ENCODE measurements at places on chromosomes 2 and 18.

- DNase-seq = no peak
Observed at GRCh38 chr18:53894675-53895442, 329.6 kb downstream of the MBD2 start.

- no peak for DNase-seq
Observed at GRCh38 chr2:10132996-10133647, 10.6 kb downstream of the RRM2 start.

DNA sequence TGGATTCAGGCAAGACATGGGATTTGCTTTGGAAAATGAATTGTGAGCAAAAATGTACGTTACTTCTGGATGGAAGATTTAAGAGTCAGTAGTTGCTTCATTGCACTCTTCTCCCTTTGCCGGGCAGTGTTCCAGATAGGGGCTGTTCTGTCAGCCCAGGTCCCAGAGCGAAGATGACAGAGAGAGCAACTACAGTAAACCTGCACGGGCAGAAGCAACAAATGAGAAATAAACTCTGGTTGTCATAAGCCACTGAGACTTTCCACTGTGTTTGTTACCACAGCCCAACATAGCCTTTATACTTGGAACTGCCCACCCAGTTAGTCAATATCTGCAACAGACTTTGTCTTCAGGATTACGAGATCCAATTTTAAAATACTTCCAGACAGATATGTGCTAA lies 83.3 kb downstream of the CACNB4 start:
- DNase-seq = no peak

DNA sequence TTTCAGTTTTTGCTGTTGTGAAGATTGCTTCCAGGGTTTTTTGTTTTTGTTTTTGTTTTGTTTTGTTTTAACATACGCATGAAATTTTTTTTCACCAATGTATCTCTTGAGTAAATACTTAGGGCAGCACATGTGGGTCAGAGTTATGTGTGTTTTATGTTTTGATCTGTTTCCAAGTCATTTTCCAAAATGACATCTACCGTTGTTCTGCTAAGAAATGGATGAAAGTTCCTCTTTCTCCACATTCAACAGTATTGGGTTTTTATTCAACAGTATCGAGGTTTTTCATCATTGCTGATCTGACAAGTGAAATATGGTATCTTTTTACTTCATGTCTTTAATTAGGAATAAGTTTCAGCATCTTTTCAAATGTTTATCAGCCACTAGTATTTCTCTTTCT lies 16.7 kb downstream of the RNF144A start:
- DNase-seq = no peak

DNA sequence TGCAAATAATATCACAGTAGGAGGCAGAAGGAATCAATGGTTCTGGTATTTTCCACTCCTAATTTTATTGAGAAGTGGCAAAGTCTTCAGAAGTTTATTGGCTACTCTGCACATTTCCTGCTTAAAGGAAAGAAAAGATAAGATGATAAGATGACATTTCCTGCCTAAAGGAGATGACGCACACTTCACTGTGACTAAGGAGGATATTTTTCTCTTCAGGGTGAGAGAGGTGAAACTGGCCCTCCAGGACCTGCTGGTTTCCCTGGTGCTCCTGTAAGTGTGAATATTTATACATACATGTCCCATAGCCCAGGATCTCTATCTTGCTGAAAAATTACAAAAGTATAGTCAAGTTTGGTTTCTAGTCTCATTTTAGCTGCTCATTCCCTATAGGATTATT lies 27.9 kb downstream of the COL3A1 start:
- DNase-seq = no peak

- DNase-seq = no peak
Observed at GRCh38 chr18:12820506-12820905, 63.5 kb downstream of the PTPN2 start.

DNA sequence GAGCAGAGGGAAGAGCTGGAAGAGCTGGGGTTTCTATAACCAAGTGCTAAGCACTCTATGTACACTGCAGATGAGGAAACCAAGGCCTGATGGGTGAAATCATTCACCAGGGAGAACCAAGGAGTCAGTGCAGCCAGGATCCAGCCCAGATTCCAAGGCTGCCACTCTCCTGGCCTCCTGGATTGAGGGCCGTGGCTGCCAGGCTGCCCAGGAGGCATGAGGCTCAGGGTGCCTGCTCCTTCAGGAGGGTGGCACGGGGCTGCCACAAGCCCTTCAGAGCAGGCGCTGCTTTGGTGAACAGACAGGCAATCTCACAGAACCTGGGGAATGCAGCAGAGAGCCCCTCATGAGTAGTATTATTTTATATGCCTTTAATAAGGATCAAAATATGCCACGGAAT lies 293.7 kb upstream of the HDAC4 start:
- DNase-seq = no peak

GRCh38 chr2:214180071-214180470 lies 230.8 kb upstream of the VWC2L start:
- DNase-seq = no peak

- no peak for DNase-seq
Observed at GRCh38 chr2:70939839-70940580, 4.3 kb downstream of the ATP6V1B1 start.

- DNase-seq = no peak
Observed at GRCh38 chr2:217804338-217804737, 198.5 kb downstream of the TNS1 start.

DNA sequence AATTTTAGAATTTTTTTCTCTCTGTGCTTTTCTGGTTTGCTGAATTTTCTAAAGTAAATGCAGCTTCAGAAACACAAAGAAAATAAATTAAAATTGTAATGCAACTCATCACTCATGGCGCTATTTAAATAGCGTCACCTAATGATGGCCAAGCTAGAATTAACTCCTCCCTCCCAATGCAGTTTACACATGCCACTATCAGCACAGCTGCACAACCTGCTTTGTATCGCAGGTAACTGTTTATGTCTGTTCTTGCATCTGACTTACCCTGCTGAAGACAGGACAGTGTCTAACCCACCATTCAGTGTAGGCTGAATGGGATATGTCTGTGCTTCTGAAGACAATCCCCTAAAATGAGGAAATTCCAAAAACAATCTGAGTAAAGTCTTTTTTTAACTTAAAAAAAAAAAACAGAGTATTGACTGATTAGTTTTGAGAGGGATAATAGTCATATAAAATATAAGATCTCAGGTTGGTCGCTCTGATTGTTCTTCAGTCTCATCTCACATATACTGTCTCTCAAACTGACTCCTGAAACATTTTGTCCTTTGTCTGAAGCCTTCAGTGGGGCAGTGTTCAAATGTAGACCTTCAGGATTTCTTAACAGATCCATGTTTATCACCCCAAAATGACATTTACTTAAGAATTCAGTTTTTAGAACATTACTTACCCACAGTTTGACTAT lies 271.4 kb downstream of the ZEB2 start:
- DNase-seq = no peak

- DNase-seq = no peak
Observed at GRCh38 chr2:201448061-201448460, 3.2 kb downstream of the TRAK2 start.

DNA sequence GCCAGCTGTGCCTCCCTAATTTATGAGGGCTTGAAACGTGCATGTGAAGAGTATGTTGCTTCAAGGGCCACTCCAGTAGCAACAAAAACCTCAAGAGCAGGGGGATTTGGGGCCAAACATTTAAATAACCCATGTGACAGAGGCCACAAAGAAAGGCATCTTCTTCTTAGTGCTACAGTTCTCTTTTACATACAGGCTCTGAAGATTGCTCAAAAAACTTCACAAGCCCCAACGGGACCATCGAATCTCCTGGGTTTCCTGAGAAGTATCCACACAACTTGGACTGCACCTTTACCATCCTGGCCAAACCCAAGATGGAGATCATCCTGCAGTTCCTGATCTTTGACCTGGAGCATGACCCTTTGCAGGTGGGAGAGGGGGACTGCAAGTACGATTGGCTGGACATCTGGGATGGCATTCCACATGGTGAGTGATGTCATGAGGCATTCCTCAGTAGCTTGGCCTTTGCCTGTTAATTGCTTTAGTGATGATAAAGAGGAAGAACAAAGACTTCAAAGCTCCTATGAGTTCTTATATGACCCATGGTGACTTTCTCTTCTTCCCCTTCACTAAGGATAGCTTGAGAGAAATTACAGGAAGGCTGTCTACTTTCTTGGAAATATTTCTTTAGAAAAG lies 40.1 kb downstream of the NRP2 start:
- DNase-seq = no peak

DNA sequence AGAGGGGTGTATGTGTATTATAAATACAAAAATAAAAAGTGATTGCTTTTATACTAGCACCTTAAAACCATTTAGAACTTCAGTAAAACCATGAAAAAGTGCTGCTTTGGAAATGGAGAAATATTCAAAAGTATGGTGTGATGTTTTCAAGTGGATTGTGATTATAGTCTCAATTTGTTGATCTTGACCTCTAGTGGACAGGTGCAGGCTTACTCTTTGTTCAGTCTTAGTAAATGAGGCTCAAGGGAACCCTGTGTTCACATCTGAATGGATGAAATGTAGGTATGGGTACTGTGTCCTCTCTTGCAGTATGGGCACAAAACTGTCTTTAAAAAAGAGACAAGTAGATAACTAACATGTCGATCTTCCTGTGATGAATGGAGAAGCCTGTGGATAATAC lies 145.8 kb downstream of the MCFD2 start:
- DNase-seq = no peak

GRCh38 chr2:190515687-190516086 lies 18.8 kb downstream of the NEMP2 start:
- DNase-seq = no peak

DNA sequence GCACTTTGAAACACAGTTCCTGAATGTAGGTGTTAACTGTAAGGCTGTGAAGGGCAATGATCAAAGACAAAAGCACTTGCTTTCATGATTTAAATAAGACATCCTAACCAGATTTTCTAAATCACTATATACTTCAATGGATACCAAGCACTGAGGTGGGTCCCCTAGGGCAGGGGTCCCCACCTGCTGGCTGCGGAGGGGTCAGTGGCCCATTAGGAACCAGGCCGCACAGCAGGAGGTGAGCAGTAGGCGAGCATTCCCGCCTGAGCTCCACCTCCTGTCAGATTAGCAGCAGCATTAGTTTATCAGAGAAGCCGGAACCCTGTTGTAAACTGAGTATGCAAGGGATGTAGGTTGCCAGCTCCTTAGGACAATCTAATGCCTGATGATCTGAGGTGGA lies 7.1 kb downstream of the NFE2L2 start:
- DNase-seq = no peak

GRCh38 chr2:176959614-176960013 lies 253.0 kb upstream of the HNRNPA3 start:
- no peak for DNase-seq

GRCh38 chr2:237305579-237305978 lies 108.4 kb downstream of the COL6A3 start:
- DNase-seq = no peak

GRCh38 chr2:237663517-237664110 lies 36.2 kb downstream of the LRRFIP1 start:
- no peak for DNase-seq

DNA sequence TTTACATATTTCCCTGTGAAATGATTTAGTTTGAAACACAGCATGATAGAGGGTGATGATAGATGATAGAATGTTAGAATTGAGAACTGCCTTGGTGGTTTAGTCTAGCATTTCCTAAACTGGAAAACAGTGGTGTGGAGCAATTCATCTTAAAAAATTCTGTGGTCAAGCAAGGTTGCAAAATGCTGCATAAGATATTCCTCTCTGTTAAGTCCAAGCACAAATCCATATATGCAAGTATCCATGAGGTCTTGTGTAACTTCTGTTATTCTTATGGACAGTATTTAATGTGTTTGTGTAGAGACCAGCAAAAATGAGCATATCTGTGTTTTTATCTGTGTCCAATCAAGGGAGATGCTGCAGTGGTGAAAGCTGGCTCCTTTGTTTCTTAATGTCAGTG lies 30.0 kb downstream of the CPS1 start:
- peak; percentile 84 for DNase-seq

GRCh38 chr2:181364492-181365170 lies 92.6 kb upstream of the ITGA4 start:
- peak; percentile 76 for DNase-seq

- DNase-seq = no peak
Observed at GRCh38 chr2:86292571-86293515, 44.6 kb downstream of the REEP1 start.

DNA sequence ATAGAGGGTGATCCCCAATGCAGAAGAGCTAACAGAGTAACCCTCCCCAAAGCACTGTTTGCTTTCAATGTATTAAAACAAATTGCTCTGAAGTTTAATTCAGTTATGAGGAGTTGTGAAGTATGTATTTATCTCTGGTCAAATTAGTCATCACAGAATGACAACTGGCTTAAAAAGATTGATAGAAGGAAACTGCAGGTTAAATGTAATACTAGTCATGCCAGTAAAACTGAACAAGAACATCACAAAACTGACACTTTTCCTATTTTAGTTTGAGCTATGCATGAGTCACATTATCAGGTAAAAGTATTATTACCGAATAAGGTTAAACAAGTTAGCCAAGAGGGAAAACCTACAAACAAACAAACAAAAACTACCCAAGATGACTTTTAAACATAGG lies 99.0 kb upstream of the ACVR1C start:
- no peak for DNase-seq

DNA sequence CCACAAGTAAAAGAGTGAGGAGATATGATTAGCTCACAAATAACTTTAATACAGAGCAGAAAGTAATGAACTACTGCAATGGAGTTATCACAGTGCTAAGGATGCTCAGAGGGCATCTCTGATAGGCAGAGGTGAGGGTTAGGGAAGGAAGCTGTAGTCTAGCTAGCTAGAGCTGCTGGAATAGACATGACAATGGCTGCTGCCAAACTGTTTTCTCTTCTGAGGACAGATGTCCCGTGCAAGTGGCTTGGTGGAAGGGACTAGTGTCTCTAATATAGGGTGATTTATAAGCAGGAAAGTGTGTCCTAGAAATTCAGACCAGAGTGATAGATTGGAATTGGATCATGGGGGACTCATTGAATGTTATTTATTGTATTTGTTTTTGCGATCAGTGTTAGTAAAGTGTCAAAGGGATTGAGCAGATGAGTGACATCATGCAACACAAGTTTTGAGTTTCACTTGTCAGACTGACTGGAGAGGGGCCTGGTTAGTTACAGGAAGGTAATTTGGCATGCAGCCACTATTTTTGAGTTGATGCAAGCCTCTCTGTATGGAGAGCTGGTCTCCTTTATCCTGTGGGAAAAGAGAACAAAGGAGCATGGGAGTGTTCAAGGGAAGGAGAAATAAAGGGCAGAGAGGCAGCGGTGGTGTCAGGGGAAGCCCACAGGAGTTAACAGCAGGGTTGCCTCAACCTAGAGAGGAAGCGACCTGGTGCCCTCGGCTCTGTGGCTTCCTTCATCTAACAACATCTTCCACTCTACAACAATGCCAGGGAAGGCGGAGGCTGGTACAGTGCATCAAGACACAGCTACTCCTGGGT lies 1.9 kb downstream of the CTLA4 start:
- DNase-seq = no peak

- no peak for DNase-seq
Observed at GRCh38 chr18:49172246-49172645, 221.5 kb upstream of the SMAD7 start.

DNA sequence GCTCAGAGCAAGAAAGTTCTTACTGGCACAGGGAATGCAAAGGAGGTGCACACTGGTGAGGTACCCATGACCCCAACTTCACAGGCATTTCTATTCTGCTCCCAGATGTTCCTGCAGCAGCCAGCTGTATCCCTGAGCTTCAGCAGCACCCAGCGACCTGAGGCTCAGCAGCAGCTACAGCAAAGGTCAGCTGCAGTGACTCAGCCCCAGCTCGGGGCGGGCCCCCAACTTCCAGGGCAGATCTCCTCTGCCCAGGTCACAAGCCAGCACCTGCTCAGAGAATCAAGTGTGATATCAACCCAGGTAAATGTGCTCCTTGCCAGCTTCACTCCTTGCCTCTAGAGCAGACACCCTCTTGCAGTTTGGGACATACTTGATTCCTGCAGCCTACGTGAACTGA lies 14.1 kb upstream of the RPL31 start:
- no peak for DNase-seq

- no peak for DNase-seq
Observed at GRCh38 chr2:208139447-208139846, 6.5 kb downstream of the CRYGB start.

All from AML-193 (cell line).